Activated T-helper 17 cell treated with anti-CD3 and anti-CD28 coated beads, Interleukin-2, amount 50 U/mL, for 72 hours (primary cell): ENCODE measurements at places on chromosomes 4 and X. TPM values are rescaled to one million over a fixed set of nuclear protein-coding genes. Genes with fewer than 3 reads are reported as not detected.

DNA sequence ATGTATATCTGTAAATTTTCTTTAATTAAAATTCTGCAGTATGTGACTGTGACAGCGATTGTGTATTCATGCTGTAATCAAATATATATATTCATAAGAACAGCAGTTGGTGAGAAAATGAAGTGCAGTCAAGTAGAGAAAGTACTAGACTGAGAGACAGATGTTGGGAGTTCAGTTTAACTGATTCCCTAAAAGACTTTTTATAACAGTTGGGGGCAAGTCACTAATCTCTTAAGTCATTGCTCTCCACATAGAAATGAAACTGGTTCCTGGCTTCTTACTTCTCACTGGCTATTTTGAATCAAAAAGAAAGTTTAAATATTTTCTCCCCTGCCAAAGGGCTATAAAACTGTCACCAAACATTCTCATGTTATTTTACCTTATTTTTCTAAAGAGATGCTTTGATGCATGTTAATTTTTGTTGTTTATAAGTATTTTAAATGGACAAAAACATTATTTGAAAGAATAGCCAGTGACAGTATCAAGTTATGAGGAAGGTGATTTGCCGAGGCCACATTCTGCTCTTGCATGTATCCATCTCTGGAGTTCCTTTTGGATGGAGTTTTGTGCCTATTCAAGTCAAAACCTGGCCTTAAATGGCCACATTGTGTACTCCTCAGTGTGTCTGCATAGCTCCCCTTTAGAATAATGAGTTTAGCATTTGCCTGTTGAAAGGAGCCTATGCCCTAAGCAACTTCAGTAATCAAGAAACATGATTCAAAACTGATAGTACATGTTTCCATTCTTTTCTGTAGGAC is 30.8 kb downstream of the EXOC1 start:
- ATAC-seq, result no peak

- ATAC-seq, result peak; percentile 19
These were observed 163.3 kb downstream of the ATRX start for GRCh38 chrX:77622672-77623071.

The CRLF2 gene
- 1.4 TPM for total RNA-seq

DNA sequence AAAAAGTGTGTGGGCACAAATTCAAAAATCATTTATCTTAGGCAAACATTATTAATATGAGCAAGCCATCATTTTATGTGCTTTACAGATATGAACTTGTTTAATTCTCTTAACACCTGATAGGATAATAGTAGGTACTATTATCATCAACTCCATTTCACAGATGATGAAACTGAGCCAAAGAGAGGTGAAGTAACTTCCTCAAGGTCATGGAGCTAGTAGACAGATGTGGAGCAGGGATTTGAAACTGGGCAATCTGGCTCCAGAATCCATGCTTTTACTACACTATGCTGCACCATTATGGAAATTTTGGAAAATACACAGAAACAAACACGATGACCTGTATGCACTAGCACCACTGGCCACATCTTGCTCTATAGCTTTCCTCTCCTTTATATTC is 1.0 kb upstream of the PIN4 start:
- ATAC-seq, result no peak

GRCh38 chrX:13570261-13570605 is 832 bp downstream of the EGFL6 start:
- no peak for ATAC-seq

The FAT4 gene
- total RNA-seq, result not detected

GRCh38 chr4:87427518-87427868 is 5.1 kb downstream of the NUDT9 start:
- no peak for ATAC-seq

The TMEM47 gene
- not detected for total RNA-seq

The CD38 gene
- total RNA-seq, result 3.9 TPM

GRCh38 chr4:101651778-101652177 is 138.8 kb upstream of the BANK1 start:
- ATAC-seq, result no peak

DNA sequence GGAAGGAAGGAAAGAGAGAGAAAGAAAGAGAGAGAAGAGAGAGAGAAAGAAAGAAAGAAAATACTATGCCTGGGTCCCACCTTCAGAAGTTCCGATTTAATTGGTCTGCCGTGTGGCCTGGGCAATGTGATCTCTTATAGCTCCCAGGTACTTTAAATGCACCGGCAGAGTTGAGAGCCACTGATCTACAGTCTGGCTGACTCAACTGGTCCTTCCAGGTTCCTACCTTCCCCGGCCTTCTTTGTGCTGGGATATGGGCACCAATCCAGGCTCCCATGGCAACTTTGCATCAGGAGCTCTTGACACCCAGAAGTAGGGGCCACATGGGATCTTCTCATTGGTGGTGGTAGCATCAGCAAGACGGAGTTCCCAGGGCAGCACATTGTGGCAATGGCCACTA is 186.5 kb upstream of the ATP6AP2 start:
- no peak for ATAC-seq

DNA sequence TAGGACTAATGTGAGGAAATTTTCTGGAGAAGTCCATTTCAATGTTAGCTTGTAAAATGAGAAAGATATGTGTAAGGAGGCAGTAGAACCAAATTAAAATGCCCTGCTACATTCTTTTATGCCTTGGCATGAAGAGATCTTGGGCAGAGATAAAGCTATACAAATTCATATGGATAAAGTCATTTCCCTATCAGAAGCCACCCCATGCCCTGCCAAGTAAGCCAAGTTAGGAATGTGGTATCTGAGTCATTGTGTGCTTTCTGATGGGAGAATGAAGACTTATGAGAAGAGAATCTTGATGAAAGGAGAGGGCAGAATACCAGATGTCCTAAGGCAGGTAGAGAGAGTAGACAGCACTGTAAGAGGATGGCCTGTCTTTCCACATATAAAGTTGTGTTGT is 83.7 kb downstream of the TEX13A start:
- ATAC-seq, result no peak

The MAGEA10 gene
- not detected for total RNA-seq

The UGT2A3 gene
- not detected for total RNA-seq

GRCh38 chr4:189147005-189147929 is 793.4 kb upstream of the FRG1 start:
- no peak for ATAC-seq
